ENCODE measurements at places on chromosomes 12 and 14. TPM values are rescaled to one million over a fixed set of nuclear protein-coding genes. Genes with fewer than 3 reads are reported as not detected.

TBC1D30 gene
- total RNA-seq: 3.9 TPM

BMP4 gene
- 31.4 TPM for total RNA-seq

GNB3 gene
- total RNA-seq: 5.2 TPM

HEATR5A gene
- total RNA-seq: 16.9 TPM

CLEC12A gene
- total RNA-seq: not detected

DNA sequence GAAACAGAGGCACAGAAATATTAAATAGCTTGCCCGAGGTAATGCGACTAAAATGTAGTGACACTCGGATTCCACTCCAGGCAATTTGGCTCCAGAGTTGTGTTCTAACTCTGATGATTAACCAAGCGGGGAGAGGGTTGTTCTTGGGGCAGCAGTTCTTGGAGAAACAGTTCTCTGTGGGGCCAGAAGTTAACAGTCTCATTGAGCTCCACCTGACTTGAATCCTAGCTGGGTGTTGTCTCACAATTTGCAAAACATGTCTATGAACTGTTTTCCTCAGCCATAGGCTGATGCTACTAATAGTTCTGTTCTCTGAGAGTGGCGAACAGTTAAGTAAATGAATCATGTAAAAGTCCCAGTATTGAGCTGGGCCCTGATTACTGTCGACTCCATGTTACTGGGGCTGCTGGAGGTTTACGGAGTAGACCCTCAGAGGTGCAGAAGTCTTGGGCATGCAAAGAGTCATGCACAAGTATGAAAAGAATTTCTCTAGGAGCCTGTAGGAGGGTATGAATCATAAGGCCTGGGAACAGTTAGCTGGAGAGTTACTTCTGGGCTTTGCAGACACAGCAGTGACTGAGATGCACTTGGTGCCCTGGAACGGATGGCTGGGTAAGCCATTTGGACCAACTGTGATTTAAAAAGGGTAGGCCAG, 15.4 kb upstream of the NIN start:
- no peak for DNase-seq

- no peak for DNase-seq
These were observed 234.5 kb upstream of the PLXNC1 start for GRCh38 chr12:93913845-93914244.

DNA sequence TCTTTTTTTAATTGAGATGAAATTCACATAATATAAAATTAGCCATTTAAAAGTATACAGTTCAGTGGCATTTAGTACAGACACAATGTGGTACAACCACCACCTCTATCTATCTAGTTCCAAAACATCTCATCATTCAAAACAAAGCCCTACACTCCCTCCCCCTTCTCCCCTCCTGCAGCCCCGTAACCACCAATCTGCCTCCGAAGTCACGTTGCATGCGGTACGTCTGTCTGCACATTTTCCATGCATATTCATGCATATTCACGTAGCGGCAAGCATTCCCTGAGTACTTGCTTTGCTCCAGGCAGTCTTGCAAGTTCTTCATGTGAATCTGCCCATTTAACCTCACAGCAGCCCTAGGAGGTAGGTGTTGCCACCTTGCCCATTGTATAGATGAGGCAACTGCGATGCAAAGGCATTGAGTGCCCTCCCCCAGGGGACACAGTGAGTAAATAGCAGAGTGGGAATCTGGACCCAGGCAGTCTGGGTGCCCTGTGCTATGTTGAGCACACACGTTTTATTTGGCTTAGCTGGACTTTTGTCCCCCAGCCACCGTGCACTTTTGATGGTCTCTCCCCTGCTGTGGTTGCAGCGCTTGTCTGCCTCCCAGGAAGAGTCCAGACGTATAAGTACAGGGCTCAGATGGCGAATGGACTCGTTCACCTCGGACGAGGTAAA, 43.4 kb downstream of the RIN3 start:
- DNase-seq: no peak

DNA sequence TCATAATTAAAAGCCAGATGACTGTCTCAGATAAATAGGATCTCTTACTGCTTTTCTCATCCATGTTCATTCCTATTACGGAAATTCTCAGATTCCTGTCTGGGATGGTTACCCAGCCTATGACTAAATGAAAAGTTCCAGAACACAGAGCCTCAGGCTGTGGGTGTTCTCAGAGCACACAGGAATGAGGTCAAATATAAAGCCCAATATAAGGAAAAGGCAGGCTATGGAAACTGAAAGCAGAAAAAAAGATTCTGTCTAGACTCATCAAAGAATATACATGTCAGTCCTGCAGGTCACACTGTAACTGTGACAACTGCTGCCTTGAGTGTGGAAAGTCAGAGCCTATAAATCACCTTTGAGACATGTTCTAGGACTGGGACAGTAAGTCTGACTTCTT, 64.3 kb downstream of the DCAF5 start:
- DNase-seq: no peak

DNA sequence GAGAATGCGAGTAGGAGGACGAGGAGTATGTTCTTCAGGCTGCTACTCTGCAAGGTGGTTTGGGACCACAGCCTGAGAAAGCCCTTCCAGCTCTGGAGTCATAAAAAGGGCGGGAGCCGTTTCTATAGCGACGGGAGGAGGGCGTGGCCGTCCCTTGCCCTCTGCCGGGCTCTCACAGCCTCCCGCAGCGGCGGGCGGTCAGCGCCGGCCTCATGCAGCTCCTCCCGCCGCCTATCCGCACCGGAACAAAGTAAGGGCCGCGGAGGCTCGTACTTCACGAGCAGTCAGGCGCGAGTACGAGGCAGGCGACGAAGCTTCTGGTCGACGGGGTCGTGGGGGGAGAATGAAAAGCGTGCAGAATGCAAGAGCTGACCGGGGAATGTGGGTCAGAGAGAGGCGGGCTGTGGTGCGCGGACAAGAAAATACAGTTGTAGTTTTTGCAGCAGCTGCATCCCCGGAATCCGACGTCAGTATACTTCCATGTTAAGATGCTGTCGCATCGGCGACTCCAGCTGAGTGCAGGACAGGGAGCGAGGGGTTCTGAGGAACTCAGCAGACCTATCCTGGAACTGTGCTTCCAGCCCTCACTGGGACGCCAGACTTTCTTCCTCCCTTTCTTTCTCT, at the start of gene DYRK4:
Gene DYRK4 (plus strand): TSS at position 175 of the 624 bp plus-strand sequence. CDS start 38 bp downstream, at position 213.
- DNase-seq: no peak

DNA sequence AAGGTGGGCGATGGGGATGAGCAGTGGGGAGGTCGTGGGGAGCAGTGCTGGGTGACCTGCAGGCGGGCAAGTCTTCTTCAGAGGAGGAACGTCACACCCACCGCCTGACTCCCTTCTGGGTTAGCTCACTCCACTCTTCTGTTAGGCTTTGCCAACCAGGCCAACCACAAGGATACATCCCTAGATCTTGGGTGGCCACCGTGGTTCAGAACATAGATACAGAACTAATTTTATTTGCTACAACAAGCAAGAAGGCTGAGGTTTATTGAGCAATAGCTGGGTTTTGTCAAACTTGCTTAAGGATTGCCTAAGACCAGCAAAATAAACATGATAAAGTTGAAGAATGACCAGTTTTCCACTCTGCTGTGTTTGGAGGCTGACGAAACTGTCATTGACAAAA, 109.4 kb downstream of the DACT1 start:
- no peak for DNase-seq

DNA sequence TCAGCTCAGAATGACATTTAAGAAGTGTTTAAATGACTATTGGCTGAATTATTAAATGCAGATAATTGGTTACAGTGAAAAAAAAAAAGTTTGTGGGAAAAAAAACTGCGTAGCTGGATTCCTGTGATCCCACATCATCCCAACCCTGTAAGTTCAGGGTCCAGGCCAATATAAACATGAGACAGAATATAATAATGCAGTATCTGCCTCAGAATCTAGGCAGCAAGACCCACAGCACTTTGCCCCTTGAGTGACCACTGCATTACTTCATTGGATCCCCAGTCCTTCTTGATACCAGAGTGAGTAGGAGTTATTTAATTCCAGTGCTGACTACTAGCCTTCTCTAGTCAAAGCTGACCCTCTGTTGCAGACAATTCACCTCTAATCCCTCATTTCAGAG, 272.6 kb downstream of the CCER1 start:
- DNase-seq: no peak

DNA sequence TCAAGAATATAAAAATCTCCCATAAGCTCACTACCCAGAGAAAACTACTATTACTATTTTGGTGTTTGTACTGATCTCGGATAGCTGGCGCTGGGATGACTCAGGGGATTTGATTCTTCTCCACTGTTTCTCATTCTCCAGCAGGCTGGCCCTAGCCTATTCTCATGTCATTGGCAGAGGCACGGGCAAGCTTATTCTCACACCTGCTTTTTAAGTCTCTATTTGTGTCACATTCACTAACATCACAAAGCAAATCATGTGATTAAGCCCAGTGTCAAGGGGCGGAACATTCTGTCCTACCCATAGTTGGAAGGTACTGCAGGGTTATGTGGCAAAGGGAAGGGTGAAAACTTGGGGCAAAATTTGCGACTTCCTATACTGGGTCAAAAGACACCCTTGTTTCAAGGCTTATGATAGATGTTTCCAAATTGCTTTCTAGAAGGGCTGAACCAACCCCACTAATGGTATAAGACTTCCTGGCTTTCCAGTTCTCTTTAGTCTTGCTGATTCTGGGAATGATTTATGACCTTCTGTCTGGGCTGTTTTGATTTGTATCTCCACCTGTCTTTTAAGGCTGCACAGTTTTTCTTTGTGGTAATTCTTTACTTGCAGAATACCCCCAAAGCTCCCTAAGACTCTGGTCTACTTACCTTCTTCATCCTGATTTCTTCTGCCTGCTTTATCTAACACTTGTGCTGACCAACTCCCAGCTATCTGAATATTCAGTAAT, 406.4 kb downstream of the NRXN3 start:
- no peak for DNase-seq
